ENCODE measurements at places on chromosomes 2 and 18.

DNA sequence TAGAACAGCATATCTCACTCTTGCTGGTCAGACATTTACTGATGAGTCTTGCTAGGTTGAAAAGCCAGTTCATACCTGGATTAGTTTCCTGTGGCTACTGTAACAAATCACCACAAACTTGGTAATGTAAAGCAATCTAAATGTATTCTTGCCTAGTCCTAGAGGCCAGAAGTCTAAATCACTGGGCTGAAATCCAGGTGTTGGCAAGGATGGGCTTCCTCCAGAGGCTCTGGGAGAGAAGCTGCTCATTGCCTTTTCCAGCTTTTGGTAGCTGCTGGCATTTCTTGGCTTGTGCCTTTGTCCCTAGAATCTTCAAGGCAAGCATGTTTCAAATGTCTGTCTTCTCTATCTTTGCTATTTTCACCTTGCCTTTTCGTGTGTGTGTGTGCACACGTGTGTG is 62.3 kb upstream of the MAP4K3 start:
- no peak for DNase-seq
- no peaks in the 10 kb centered on the region for H3K27me3 ChIP-seq
- H3K27ac ChIP-seq = no peak overlapping the region
- H3K36me3 ChIP-seq = no peaks in the 10 kb centered on the region

DNA sequence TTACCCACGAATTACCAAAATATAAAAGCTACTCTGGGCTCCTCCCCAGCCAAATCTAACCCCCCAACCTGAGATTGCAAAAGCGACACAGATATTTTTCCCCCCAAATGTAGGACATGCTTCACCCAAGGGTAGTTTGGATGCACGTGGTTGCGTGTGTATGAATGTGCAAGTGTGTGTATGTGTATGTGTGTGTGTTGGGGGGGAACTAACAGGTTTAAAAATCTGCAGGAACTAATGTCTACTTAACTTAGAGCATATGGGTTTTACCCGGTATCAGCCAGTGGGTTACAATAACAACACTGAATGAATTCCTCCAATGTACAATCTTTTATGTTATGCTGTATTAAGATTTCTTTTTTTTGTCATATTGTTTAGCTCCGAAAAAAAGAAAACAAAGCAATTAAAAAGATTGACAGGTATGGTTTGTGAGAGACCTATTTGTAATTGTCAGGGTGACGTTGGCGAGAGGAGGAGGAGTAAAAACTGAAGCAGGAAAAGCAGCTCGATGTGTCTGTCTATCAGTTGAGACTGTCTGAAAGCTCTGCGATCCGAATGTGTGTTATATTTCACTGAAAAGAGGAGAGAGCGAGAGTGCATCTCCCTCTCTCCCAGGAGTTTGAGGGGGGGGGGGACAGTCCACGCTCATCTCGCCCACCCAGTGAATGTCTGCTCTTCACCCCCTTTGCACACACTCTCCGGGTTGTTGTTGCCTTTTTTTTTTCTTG is at the start of gene TSHZ1:
Gene TSHZ1, plus strand, starts transcription at position 524 of the 728 bp plus-strand sequence. CDS start 1,080 bp downstream, outside the sequence.
- H3K27me3 ChIP-seq = peaks cover 6% of the 10 kb centered on the region
- H3K4me1 ChIP-seq = peaks cover 67% of the 10 kb centered on the region
- H3K4me3 ChIP-seq = peak within 1 kb of the TSS; percentile 98
- peaks cover 6% of the 10 kb centered on the region for H3K36me3 ChIP-seq

DNA sequence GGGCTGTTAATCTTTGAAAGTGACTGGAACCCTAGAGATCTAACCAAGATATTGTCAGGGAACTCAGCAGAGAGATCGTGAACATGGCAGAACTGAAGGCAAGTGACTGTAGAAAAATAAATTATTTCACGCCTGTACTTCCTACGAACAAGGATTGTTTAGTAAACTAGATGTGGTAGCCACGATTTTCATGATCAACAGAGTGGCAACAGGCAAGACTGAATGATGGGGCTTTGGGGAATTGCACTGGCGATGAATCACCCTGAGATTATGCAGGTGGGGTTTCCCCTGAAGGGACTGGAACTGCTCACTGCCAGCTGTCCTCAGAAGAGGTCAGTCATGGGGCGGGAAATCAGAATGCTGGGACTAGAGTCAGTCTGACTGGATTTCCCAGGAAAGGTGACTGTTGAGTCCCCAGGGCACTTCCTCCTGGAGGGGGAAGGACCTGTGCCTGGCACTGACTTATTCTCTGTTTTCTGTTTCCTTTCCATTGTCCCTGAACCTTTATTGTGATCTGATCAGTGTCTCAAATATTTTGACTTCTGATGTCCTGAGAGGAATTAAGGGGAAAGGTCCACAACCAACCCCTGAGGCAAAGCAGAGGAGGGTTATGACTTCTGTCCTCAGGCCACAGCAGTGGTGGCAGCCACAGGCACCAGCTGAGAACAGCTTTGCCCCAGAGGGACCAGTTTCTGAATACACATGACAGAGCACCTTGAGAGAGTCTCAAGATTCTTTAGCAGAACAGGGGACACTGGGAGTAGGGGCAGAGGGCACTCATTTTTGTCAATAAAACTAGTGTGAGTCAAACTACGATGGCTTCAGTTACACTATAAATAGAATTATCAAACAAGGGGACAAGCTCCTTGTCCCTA is 70.0 kb downstream of the NAB1 start:
- H3K27ac ChIP-seq = peak overlapping the region; percentile 62
- DNase-seq = peak; percentile 27
- peaks cover 3% of the 10 kb centered on the region for H3K27me3 ChIP-seq
- H3K4me3 ChIP-seq = no peak overlapping the region

GRCh38 chr2:55565613-55566012 is 46.1 kb downstream of the CFAP36 start:
- no peaks in the 10 kb centered on the region for H3K27me3 ChIP-seq
- no peak for DNase-seq
- peaks cover 81% of the 10 kb centered on the region for H3K36me3 ChIP-seq
- no peaks in the 10 kb centered on the region for H3K4me1 ChIP-seq
- H3K27ac ChIP-seq = no peak overlapping the region

- peaks cover 5% of the 10 kb centered on the region for H3K36me3 ChIP-seq
- H3K27me3 ChIP-seq = peaks cover 6% of the 10 kb centered on the region
- DNase-seq = no peak
- H3K4me1 ChIP-seq = peaks cover 18% of the 10 kb centered on the region
Measured at GRCh38 chr2:62287899-62288880, 92.3 kb downstream of the B3GNT2 start.

DNA sequence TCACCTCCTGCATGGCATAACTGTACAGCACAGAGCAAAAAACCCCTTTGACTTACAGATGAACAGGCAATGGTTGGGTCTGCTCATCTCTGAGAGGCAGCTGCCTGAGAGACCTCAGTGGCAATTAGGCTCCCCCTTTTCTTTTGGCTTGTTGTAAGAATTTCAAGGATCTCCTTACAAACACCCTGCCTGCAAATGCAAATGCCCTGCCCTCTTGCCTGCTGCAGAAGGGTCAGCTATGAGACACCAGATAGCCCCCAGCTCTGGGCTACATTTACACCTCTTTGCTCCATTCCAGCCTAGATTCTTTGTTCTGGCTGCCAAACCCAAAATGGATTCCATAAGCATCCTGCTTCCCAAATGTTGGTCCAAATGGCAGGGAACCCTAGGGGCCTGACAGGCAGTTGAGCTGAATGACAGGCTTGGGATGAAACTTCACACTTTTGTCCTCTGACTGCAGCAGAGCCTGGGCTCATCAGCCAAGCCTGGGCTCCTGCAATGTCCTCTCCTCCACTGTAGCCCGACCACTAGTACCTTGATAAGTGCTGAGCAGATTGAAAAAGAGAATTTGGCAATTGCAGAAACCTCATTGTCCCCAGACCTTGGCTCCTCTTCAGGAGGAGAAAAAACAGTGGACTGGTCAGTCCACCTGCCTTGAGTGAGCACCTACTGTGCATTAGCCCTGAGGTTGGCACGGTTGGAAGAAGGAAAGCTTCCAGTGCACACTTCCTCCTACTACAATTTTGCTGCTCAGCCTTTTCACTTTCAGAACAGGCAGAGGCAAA is 678.3 kb downstream of the BCL11A start:
- no peak overlapping the region for H3K4me3 ChIP-seq
- no peaks in the 10 kb centered on the region for H3K36me3 ChIP-seq
- DNase-seq = no peak
- H3K4me1 ChIP-seq = peaks cover 26% of the 10 kb centered on the region
- no peak overlapping the region for H3K27ac ChIP-seq

DNA sequence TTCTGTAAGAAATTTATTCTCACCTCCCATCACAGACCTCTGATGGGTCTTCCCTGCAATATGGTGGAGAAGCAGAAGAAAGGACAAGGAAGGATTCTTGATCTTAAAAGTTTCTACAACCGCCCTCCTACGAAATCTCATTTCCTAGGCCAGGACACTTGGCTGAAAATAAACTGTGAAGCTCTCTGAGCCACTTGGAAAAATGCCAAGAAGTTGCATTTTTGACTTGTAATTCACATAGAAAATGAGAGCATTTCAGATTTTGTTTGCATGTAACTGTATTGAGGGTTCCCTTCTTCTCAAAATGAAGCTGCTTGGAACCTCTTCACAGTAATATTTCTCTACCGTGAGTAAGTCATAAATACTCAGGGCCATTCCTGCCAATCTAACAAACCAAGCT is 458.3 kb upstream of the SLC14A2 start:
- no peak for DNase-seq
- H3K27me3 ChIP-seq = no peaks in the 10 kb centered on the region
- H3K27ac ChIP-seq = no peak overlapping the region

DNA sequence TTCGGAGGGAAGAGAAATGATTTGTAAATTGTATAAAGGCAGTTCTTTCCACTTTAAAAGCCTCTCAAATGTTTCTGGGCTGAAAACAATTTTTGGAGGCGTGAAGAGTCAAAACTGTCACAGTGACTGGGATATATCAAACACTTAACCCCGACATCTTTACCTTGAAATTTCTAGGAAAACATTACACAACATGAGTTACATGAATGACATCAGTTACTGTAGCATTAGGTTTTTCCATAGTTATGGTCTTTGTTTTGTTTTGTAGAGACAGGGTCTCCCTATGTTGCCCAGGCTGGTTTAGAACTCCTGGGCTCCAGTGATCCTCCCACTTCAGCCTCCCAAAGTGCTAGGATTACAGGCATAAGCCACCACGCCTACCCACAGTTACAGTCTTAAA is 25.7 kb downstream of the MSH6 start:
- no peaks in the 10 kb centered on the region for H3K4me1 ChIP-seq
- no peak for DNase-seq
- H3K27me3 ChIP-seq = no peaks in the 10 kb centered on the region
- H3K36me3 ChIP-seq = peaks cover 83% of the 10 kb centered on the region
- H3K4me3 ChIP-seq = no peak overlapping the region

GRCh38 chr18:21960189-21960588 is 209.2 kb upstream of the GATA6 start:
- DNase-seq = no peak
- H3K36me3 ChIP-seq = peaks cover 4% of the 10 kb centered on the region
- H3K4me1 ChIP-seq = peaks cover 12% of the 10 kb centered on the region
- no peak overlapping the region for H3K4me3 ChIP-seq

GRCh38 chr2:129443235-129443864 is 536.1 kb upstream of the RAB6C start:
- H3K27me3 ChIP-seq = peaks cover 17% of the 10 kb centered on the region
- H3K4me1 ChIP-seq = peaks cover 4% of the 10 kb centered on the region
- DNase-seq = no peak
- H3K27ac ChIP-seq = no peak overlapping the region

- DNase-seq = no peak
- peaks cover 14% of the 10 kb centered on the region for H3K27me3 ChIP-seq
- H3K27ac ChIP-seq = no peak overlapping the region
- no peaks in the 10 kb centered on the region for H3K36me3 ChIP-seq
- H3K4me3 ChIP-seq = no peak overlapping the region
Measured at GRCh38 chr18:23935804-23936203, 78.8 kb upstream of the TTC39C start.

All from nephron progenitor cell (in vitro differentiated cells).